ENCODE measurements at places on chromosomes 2 and 18.

GRCh38 chr2:143264851-143265250 lies 135.6 kb downstream of the ARHGAP15 start:
- DNase-seq, result no peak

DNA sequence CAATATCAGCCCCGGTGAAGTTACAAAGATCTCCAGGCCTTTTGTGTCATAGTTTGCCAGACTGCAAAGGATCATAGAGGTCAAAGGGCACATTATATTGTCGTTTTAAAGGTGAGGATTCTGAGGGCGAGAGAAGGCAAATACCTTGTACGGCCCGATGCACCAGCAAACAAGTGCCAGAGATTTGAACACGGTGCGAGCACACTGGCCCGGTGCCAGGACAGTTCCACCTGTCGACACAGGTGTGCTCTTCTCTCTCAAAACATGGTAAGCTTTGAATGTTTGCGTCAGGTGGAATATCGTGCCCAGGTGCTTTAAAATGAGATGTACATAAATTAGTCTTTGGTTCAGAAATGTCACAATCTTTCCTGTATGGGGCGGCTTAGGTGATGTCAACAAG lies 776.1 kb upstream of the ID2 start:
- no peak for DNase-seq

- DNase-seq, result no peak
These were observed 171.2 kb upstream of the MYO3B start for GRCh38 chr2:170006587-170007325.

DNA sequence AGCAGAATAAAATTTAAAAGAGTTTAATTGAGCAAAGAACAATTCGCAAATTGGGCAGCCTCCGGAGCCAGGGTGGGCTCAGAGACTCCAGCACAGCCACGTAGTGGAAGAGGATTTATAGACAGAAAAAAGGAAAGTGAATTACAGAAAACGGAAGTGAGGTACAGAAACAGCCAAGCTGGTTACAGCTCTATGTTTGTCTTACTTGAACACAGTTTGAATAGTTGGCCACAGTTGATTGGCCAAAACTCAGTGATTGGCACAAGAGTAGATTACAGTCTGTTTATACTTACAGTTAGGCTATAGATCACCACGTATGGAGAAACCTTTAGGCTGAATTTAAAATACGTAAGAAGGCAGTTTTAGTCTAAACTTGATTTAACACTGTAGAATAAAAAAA lies 78.8 kb upstream of the NEDD4L start:
- DNase-seq, result no peak

GRCh38 chr2:3626118-3626811 lies 31.4 kb downstream of the COLEC11 start:
- no peak for DNase-seq

- DNase-seq, result no peak
These were observed 116.0 kb upstream of the RAB27B start for GRCh38 chr18:54712306-54712705.

DNA sequence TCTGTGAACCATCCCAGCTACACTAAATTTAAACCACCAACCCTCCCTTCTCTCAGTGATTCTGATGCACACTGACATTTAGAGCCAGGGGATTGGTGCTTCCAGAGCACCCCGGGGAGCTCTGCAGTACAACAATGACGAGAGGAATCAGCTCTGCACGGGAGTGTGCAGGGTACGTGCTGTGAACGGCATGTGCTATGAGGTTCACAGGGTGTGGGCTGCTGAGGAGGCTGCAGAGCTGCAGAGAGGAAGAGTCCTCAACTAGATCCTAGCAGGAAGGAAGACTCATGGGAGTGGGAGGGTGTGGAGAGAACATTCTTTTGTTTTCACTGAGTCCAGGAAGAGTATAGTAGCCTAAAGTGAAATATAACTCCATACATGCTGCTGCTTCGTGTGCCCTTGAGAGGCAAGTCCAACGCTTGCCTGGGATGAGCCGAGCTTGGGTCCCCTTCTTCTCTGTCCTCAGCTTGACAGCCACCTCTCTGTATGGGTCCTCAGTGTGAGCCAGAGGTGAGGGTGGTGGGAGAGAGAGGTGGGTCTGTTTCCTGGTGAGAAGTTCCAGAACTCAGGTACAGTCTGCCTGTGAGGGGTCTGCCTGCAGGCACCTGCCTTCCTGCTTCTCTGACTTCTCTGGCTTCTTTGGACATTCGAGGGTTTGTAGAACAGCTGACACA lies 118.8 kb downstream of the CTIF start:
- no peak for DNase-seq

- DNase-seq, result no peak
These were observed 34.9 kb downstream of the CCDC88A start for GRCh38 chr2:55384786-55385185.

GRCh38 chr2:27121906-27122305 lies 1.7 kb upstream of the ABHD1 start:
- DNase-seq, result no peak

DNA sequence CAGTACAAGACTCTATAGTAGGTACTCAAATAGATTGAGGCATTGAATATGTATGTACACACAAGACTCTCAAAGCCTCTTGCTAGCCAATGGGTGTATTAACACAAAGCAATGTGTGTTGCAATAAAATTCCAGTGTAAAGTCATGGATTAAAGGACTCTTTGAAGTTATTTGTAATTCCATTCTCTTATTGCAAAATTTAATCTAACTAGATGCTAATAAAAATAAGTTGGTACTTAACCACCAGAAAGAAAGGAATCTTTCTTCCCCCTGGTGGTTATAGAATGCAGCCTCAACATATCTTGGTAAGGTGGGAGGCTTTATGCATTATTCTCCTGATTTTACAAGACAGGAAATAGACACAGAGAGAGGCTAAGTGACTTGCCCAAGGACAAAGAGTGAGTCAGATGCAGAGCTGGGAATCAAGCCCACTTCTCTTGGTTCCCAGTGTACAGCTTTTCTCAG lies 18.0 kb downstream of the LRP1B start:
- no peak for DNase-seq

GRCh38 chr18:63315876-63316275 lies 3.7 kb downstream of the BCL2 start:
- DNase-seq, result no peak

DNA sequence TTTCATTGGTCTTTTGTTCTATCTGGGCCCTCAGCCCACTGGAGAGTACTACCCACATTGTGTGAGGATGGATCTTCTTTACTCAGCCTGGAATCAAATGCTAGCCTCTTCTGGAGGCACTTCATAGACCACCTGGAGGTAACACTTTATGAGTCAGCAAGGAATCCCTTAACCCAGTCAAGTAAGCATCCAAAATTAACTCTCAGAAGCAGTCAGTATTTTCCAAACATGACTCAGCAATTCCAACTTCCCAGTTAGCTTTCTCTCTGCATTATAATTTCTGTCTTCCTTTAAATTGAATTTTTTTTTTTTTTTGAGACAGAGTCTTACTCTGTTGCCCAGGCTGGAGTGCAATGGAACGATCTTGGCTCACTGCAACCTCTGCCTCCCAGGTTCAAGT lies 142.7 kb downstream of the ACKR3 start:
- no peak for DNase-seq

DNA sequence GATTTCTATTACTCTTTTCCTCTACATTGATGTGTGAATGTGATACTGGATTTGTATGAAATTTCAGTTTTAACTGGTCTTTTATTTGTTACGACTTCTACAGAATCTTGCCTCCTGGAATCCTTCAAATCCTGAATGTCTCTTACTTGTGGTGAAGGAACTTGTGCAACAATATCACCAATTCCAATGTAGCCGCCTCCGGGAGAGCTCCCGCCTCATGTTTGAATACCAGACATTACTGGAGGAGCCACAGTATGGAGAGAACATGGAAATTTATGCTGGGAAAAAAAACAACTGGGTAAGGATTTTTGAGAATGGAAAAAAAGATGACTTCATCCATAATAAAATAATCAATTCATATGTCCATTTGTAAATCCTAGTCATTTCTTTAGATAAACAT lies 134.6 kb downstream of the BABAM2 start:
- DNase-seq, result no peak

DNA sequence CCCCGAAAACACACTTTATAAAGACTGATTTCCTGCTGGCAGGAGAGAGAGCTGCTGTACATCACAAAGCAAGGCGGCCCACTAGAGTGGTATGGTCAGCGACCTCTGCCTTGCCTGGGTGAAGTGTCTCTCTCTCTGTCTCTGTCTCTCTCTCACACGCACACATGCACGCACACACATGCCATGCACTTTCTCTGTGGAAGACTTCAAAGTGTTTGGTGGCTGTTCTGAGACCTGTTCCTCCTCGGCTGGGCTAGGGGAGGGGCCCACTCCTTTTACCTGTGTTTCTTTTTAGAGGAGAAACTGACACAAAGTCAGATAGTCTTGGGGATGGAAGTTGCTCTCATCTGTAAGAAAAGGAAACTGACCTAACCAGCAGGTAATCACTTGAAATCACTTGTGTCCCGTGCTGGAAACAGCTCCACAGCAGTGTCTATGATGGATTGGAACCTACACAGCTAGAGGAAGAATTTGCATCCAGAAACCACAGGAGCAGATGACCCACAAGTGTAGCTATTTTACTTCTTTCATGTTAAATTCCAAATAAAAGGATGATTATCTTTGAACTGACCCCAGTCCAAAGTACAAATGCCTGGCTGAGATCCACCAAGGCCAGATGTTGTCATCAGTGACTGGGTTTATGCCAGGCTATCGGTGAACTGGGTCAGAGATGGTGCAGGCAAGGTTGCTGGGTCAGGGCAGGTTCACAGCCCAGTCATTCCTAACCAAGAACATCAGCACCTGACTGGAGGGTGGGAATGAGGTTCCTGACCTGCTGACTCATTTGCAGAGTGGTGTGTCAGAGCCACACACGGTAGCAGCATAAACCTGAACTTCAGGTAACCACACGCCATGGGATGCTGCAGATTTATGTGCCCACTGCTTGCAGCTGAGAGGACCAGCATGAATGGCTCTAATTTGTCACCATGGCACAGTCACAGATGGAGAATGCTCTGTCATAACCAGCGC lies 63.0 kb downstream of the NPAS2 start:
- no peak for DNase-seq

- no peak for DNase-seq
These were observed 194.5 kb downstream of the LOXHD1 start for GRCh38 chr18:46462523-46462922.

- no peak for DNase-seq
These were observed 64.9 kb upstream of the WIPF1 start for GRCh38 chr2:174662459-174662858.

DNA sequence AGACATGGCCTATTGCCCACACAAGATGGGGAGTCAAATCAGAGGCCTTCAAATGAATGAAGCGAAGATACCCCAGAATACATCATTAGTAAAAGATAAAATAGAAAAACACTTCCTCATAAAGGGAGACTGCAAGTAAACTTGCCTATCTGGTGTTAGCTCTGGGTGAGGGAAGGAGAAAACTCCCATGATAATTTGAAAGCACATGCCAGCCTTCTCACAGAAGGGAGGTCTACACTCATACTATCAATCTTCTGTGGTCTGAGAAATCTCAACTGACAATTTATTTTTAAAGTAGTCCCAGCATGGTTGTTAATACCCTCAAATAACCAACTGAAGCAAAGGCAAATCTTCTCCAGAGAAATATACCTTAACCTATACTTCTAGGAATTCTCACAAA lies 75.4 kb downstream of the EXOC6B start:
- no peak for DNase-seq

DNA sequence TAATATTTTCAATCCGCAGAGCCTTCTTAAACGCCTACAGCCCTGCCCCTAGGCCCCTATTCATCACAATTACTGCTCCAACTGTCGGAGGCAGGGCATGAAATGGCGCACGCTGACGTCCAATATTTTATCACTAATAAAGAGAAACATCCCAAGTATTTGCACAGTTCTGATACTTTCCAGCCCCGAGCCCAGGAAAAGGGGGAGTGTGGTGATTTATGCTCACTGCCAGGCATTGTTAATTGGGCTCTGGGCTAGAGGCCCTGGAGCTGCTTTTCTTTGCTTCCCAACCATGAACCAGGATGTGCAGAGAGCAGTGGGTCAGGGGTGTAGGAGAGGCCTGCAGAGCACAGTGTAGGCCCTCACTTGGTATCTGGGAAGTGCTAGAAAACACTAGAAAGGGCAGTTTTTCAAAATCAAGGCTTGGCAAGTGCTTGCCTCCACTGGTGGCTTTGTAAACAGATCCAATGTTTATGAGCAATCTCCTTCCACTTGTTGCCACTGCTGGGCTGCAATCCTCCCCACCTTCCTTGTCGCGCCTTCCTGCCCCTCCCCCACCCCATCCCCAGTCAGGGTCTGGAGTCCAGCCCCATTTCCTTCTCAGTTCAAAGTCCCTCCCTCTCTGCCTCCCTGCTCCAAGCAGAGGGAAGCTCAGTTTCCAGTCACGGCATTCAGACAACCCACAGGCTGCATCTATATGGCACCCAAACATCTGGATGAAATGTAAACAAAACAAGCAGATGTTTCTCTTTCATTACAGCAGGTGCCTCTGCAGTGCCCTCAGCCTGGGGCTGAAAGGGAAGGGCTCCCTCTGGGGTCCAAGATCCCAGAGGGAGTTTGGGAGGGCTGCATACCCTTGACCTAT lies 83.9 kb upstream of the PKDCC start:
- DNase-seq, result no peak

DNA sequence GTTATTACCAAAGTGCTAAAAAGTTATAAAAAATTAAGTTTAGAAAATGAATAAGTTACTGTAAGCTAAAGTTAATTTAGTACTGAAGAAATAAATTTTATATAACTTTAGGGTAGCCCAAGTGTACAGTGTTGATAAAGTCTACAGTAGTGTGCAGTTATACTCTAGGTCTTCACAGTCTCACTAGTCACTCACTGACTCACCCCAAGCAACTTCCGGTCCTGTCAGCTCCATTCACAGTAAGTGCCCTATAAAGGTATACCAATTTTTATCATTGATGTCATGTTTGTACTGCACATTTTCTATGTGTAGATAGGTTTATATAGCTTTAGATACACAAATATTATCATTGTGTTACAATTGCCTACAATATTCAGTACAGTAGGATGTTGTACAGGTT lies 518.3 kb upstream of the PIK3C3 start:
- DNase-seq, result no peak

GRCh38 chr2:85019121-85019520 lies 48.2 kb downstream of the KCMF1 start:
- DNase-seq, result no peak

GRCh38 chr18:48942554-48943261 lies 8.1 kb downstream of the SMAD7 start:
- DNase-seq, result no peak

DNA sequence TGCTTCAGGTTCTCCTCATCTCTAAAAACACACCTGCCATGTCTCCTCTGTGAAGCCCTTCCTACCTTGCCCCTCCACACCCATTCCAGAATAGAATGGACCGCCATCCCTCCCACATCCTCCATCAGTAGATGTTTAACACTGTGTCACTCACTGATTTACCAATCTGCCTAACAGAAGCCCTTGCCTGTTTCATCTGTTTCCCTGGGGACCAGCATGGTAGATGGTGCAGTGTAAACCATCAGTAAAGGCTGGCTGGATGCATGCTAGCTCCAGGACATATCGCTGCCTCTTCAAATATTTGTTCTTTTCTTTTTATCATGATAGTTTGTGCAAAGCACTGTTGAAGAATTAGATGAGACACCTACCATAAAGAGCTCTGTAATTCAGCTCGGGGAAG lies 271.4 kb downstream of the PIEZO2 start:
- DNase-seq, result no peak

- DNase-seq, result no peak
These were observed 15.3 kb upstream of the HES6 start for GRCh38 chr2:238255151-238255551.

All from GM19239 (cell line).